ENCODE measurements at places on chromosomes 6 and 20.

DNA sequence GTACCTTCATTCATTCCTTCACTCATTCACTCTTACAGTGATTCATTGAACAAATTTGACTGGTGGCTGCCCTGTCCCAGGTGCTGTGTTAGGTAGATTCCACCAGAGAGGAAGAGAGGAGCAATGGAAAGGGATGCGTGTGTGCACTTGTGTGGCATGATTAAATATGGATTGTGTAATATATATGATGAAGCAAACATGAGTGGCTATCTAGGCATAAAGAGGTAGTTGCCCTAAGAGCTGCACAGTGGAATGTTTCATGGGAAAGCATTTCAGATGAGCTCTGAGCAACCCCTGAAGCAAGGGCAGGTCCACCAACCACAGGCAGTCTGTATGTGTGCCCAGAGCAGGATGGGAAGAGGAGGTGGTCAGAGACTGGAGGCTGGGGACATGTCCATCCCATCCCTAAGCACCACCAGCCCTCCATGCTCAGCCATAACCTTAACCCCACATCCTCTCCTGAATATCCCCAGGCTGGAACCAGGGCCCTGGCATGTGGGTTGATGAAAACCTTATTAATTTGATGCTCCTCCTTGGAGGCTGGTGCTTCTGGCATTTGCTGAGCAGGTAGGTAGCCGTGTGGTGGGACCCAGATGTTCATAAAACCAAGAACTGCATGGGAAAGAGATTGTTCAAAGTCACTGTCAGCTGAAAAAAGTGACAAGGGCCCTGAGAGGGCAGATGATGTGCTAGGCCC is 226.2 kb downstream of the SYNDIG1 start:
- DNase-seq = no peak

DNA sequence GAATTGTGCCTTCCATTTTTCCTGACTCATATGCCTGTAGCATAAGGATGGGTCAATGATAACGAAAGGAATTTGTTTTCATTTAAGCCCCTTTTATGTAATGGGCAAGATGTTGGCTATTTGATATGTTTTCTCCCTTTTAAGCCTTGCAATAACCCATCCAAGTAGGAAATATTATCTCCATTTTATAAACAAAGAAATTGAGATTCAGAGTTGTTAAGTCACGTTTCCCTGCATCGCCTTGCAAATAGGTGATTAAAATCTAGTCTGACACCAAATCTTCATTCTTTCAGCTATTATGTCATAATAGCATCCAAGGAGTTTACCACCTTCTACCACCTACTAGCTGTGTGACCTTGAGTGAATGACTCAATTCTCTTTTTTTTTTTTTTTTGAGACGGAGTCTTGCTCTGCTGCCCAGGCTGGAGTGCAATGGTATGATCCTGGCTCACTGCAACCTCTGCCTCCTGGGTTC is 7.0 kb downstream of the HNF4A start:
- no peak for DNase-seq

- DNase-seq = no peak
Observed at GRCh38 chr6:53239526-53239925, 90.9 kb upstream of the GCM1 start.

GRCh38 chr6:11772109-11772825 is 6.3 kb downstream of the ADTRP start:
- DNase-seq = peak; percentile 75

- DNase-seq = no peak
Observed at GRCh38 chr6:40348591-40348990, 238.6 kb downstream of the LRFN2 start.

GRCh38 chr6:42637681-42638080 is 73.9 kb downstream of the UBR2 start:
- DNase-seq = no peak
